ENCODE measurements at places on chromosomes 5 and 9. TPM values are rescaled to one million over a fixed set of nuclear protein-coding genes. Genes with fewer than 3 reads are reported as not detected.
A peak's percentile ranks its signal among the peaks of the same experiment; 100 is the strongest.

The TOR1A gene
- total RNA-seq: 24.4 TPM

DNA sequence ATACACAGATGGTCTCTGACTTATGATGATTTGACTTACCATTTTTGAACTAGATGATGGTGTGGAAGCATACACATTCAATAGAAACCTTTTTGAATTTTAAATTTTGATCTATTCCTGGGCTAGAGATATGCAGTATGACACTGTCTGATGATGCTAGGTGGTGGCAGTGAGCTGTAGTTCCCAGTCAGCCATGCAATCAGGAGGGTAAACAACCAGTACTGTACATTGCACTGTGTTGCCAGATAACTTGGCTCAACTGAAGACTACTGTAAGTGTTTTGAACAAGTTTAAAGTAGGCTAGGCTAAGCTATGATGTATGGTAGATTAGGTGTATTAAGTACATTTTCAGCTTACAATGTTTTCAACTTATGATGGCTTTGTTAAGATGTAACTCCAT lies 859.1 kb upstream of the ARRDC3 start:
- no peaks in the 10 kb centered on the region for H3K36me3 ChIP-seq
- H3K4me1 ChIP-seq: no peaks in the 10 kb centered on the region
- no peak overlapping the region for H3K27ac ChIP-seq
- H3K4me3 ChIP-seq: no peak overlapping the region
- no peaks in the 10 kb centered on the region for H3K27me3 ChIP-seq

DNA sequence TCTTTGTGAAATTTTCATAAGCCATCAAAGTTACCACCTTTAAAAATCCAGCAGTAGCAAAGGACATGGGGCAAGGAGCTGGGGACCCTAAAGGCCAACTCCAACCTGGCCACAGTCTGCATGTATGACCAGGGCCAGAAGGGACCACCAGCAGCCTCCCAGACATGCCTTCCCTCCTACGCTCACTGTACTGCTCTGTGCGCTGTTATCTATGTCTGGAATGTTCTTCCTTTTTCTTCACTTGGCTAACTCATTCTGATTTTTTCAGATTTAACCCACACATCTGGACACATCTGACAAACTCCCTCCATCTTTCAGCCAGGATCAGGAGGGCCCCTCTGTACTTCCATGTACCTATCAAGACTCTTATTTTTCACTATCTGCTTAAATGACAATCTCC lies 47.6 kb upstream of the TRAF1 start:
- H3K36me3 ChIP-seq: no peaks in the 10 kb centered on the region
- H3K4me3 ChIP-seq: no peak overlapping the region
- H3K27ac ChIP-seq: no peak overlapping the region
- no peaks in the 10 kb centered on the region for H3K27me3 ChIP-seq
- no peaks in the 10 kb centered on the region for H3K4me1 ChIP-seq

The RFX3 gene
- total RNA-seq: 11.8 TPM

GRCh38 chr5:87403409-87403808 lies 9.3 kb downstream of the CCNH start:
- H3K27ac ChIP-seq: no peak overlapping the region
- no peak overlapping the region for H3K4me3 ChIP-seq
- no peaks in the 10 kb centered on the region for H3K27me3 ChIP-seq

- H3K27ac ChIP-seq: no peak overlapping the region
- H3K4me1 ChIP-seq: peaks cover 6% of the 10 kb centered on the region
- no peak overlapping the region for H3K4me3 ChIP-seq
Observed at GRCh38 chr5:366541-367357, 45.2 kb downstream of the AHRR start.

The ORM2 gene
- total RNA-seq: 0.59 TPM

- DNase-seq: no peak
- no peak overlapping the region for H3K27ac ChIP-seq
- no peak overlapping the region for H3K4me3 ChIP-seq
- peaks cover 8% of the 10 kb centered on the region for H3K4me1 ChIP-seq
Observed at GRCh38 chr9:137762414-137763061, 115.0 kb upstream of the CACNA1B start.

DNA sequence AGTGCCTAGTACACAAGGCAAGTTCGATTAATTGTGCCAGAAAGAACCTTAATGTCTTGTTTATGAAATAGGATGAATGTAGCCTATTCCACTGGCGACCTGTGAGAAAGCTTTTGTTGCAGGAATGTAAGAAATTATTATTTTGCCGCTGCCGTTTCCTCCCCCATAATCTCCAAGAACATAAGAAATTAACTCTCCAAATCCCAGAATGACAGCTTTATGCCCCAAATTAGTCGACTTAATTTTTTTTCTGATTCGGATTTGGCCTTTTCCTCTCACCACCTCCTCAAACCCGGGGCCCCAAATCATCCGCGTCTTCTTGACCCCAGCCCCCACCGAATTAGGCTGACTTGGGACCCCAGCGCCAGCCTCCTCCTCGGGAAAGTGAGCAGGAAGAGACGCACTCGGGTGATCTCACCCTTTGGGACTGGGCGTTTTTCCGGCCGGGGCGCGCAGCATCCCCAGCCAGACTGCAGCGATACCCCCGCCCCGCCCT lies 682 bp upstream of the SPTAN1 start:
- peak overlapping the region; percentile 48 for H3K27ac ChIP-seq
- H3K27me3 ChIP-seq: no peaks in the 10 kb centered on the region
- peaks cover 43% of the 10 kb centered on the region for H3K4me1 ChIP-seq

The PCDHB14 gene
- total RNA-seq: 0.27 TPM

- peaks cover 42% of the 10 kb centered on the region for H3K4me1 ChIP-seq
- peak overlapping the region; percentile 91 for H3K27ac ChIP-seq
- DNase-seq: no peak
- peaks cover 22% of the 10 kb centered on the region for H3K36me3 ChIP-seq
- no peaks in the 10 kb centered on the region for H3K27me3 ChIP-seq
- peak overlapping the region; percentile 100 for H3K4me3 ChIP-seq
Observed at GRCh38 chr9:137255448-137256114, 454 bp downstream of the NELFB start.

GRCh38 chr9:107248714-107249113 lies 34.4 kb upstream of the RAD23B start:
- H3K27ac ChIP-seq: peak overlapping the region; percentile 61
- H3K4me1 ChIP-seq: peaks cover 77% of the 10 kb centered on the region
- DNase-seq: no peak
- no peaks in the 10 kb centered on the region for H3K27me3 ChIP-seq

GRCh38 chr9:3136686-3137346 lies 292.9 kb upstream of the PUM3 start:
- no peaks in the 10 kb centered on the region for H3K4me1 ChIP-seq

GRCh38 chr5:138245717-138246116 lies 28.7 kb downstream of the GFRA3 start:
- no peak overlapping the region for H3K27ac ChIP-seq
- H3K27me3 ChIP-seq: no peaks in the 10 kb centered on the region
- H3K4me1 ChIP-seq: no peaks in the 10 kb centered on the region
- DNase-seq: no peak

The SPATA31D3 gene
- total RNA-seq: not detected

The MAMDC2 gene
- 1.2 TPM for total RNA-seq

GRCh38 chr9:37967014-37967760 lies 63.3 kb upstream of the SLC25A51 start:
- H3K36me3 ChIP-seq: no peaks in the 10 kb centered on the region
- H3K4me3 ChIP-seq: no peak overlapping the region
- H3K4me1 ChIP-seq: peaks cover 62% of the 10 kb centered on the region
- H3K27ac ChIP-seq: peak overlapping the region; percentile 11
- H3K27me3 ChIP-seq: no peaks in the 10 kb centered on the region

DNA sequence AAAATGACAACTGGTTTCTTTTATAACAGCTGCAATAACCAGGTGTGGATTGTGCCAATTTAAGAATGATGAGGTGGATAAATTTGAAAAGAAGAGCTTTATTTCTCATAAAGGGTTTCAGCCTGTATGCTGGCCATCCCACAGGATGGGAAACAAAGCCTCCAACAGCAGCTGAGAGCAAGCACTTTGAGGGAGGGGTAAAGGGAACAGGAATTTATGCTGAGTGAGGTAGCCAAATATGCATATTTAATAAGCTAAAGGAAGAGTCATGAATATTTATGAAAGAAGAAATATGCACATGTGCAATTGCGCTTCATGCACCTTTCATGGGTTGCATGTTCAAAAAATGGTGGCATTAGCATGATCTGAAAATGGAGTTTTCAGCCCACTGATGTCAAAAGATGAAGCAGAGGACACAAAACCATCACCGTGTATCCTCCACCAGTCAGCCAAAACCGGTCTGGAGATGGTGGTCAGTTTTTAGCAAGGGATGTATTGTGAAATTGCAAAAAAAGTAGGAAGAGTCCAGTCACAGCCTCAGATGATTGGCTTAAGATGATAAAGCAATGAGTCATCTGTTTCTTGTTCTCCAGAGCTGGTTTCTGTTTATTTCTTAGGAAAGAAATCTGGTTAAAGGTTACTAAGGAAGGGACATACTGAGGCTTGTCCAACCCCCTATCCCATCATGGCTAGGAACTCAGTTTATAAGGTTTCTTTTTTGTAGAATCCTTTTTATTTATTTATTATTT lies 47.9 kb downstream of the DEPDC1B start:
- H3K4me1 ChIP-seq: peaks cover 9% of the 10 kb centered on the region
- no peak overlapping the region for H3K27ac ChIP-seq
- no peaks in the 10 kb centered on the region for H3K27me3 ChIP-seq
